Naive B cell (primary cell): ENCODE measurements at places on chromosomes 5 and 9.

DNA sequence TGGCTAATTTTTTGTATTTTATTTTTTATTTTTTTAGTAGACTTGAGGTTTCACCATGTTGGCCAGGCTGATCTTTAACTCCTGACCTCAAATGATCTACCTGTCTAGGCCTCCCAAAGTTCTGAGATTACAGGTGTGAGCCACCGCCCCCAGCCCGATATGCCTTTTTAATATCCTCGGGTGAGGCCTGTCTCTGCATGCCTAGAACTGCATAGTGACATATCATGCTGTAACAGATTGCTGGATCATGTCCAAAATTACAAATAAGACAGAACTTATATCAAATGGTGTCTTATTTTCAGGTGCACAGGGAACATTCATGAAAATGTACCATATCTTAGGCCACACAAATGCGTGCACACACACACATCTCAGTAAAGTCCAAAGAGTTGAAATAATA lies 39.1 kb upstream of the PJA2 start:
- DNase-seq, result no peak

DNA sequence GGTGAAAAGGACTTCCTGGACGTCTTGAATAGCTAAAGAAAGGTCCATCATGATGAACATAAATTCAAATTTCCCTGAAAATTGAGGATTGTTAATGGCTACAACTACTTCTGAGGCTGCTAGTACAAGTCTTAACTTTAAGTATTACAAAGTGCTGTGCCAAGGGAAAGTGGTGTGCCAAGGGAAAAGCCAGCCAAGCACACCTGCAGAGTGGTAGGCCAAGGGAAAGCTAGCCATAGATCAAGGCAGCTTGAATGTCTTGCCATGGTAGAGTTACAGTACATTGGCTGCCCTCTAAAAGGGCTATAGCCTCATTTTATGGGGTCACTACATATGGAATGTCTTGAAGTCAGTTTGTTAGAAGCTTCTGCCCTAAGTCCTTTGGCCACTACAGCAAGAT lies 64.2 kb downstream of the SPEF2 start:
- no peak for DNase-seq

- no peak for DNase-seq
Measured at GRCh38 chr5:43017428-43017815, 22.7 kb downstream of the ANXA2R start.

DNA sequence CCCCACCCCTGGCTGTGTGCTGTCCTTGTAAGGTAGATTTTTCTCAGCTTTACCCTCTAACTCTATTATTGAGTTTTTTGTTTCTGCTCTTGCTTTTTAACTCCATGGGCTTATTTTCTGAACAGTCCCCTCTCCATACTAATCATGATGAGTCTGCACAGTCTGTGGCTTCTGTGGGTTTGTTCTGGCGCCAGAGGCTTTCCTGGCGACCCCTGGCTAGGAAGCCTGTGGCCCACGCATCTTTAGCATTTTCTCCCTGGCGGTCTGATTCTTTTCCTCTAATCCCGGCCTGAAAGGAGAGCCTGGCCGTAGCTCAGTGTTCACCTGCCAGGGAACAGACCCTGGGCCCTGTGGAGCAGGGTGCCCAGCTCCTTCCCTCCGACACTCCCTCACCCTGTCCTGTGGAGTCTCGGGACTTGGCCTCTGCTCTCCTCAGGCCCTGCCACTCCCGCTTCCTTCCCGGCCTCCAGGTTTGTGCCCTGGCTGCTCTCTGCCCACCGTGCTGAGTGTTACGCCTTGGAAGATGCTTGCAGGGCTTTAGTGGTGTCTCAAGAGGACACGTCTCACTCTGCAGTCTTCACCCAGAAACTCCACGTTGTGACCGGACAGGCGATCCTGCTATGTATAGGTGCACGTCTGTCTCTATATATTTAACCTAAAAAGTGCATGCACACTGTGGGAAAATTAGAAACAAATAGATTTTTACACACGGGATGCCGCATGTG lies 31.7 kb upstream of the LRRC14B start:
- no peak for DNase-seq

DNA sequence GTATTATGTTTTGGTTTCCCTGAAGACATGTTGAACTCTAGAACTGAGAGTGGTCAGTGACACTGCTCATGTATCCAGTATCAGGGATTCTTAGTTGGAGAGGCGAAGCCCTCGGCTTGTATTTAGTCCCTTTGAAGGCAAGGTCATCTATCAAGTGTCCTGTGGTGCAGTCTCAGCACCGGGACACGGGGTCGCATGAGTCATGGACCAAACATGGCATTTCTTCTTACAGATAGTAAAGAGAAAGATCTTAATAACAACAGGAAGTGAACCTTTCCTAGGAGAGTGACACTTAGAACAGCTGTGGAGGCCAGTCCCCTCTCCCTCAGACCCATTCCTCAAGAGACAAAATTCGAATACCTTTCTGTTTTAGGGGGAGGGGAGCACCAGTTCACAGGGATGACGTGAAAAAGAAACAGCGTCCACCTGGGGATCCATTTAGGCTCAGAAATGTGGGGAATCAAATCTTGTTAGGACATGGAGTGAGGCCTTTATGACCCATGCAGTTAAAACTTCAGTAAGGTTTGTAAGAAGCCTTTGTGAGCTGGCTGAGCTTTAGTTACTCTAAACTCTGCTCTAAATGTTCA lies 86.5 kb downstream of the ADGRV1 start:
- DNase-seq, result no peak

DNA sequence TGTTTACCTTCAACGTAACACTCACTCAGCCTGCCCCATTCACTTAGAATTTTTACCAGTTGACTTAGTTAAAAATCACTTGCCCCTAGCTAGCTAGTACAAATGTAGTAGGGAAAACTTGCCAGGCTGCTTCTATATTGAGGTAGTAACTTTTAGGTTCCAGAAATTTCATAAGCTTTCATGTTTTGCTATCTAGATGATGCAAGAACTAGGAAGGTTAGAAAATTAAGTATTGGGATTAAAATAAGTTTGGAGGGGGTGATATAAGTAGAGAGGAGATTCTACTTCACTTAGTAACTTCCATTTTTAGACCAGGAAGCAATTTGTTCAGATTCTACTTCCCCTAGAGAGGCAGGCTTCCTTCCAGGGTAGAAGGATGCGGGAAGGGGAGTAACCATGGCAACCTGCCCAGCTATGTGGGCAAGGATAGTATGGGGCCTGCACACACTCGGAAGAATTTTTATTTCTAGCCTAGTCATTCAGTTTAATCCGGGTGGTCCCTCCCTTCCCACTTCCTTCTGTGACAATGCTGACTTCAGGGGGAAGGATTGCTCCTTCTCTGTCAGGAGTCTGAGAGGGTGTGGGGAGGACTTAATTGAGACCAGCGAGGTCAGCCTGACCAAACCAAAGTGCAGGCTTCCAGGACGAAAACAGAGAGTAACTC lies 4.2 kb downstream of the DAB2 start:
- no peak for DNase-seq

GRCh38 chr5:74538206-74538661 lies 102.3 kb downstream of the ENC1 start:
- DNase-seq, result no peak

- no peak for DNase-seq
Measured at GRCh38 chr9:135249711-135250110, 162.2 kb downstream of the OLFM1 start.

GRCh38 chr9:71955300-71955915 lies 44.0 kb downstream of the C9orf85 start:
- DNase-seq, result no peak

DNA sequence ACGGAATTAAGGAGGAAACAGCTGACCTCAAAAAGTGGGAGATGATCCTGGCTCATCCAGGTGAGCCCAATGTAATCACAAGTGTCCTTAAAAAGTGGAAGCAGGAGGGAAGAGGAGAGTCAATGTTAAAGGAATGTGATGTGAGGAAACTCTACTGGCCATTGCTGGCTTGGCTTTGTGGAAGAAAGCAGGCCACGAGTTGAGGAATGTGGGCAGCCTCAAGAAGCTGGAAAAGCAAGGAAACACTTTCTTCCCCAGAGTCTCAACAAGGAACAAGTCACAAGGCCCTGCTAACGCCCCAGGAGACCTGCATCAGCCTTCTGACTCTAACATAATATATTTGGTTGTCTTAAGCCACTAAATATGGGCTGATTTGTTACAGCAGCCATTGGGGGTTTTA lies 252.8 kb downstream of the PSAT1 start:
- DNase-seq, result no peak

- DNase-seq, result no peak
Measured at GRCh38 chr9:77954013-77954665, 77.5 kb downstream of the GNAQ start.

DNA sequence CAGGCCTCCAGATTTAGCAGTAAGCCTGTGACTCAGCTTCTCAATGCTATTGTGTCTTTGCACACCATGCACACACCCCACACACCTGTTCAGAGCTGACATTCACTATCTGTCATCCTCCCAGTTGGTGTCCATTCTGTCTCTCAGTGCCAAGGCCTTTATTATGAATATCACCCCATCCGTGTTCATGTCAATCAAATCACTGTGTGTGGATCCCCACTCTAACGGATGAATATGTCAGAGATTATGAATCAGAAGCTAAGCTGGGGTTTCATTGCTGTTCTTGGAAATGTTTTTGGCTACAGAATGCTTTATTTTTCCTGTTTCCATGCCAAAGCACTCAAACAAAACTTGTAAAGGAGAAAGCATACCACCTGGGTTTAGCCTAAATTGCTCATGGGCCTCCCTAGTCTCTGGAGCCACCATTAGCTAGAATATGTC lies 9.4 kb upstream of the MAMDC2 start:
- no peak for DNase-seq

DNA sequence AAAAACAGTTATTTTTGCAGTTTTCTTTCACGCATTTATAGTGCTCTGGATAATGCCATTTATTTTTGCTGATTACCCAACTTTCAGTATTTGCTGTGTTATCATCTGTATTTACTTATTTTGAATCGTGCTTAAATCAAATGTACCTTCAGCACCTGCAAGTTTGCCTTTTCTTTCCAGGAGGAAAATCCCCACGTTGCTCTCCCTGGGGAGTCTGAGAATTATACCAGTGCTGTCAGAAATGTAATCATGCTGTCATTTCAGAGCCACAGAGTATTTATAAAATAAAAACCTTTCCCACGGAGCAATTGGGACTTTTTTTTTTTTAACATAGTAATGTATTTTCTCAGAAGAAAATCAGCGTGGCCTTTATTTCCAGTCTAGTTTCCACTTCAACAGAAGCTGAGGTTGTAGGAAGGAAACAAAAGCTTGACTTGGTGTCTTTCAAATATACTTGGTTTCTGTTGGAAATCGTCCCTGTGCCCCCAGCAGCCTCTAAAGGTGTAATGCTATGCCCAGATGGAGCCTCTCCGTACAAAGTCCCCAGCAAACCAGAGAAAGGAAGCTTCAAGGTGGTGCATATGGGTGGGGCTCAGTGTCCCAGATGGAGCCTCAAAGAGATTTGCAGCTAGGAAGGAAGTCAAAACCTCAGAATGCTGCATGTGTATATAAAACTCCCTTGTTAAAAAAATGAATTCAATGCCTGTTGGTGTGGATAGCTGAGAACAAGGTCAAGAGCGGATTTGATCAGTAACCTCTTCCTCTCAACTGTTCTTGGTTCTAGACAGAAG lies 2.1 kb downstream of the GPR150 start:
- DNase-seq, result peak; percentile 25

DNA sequence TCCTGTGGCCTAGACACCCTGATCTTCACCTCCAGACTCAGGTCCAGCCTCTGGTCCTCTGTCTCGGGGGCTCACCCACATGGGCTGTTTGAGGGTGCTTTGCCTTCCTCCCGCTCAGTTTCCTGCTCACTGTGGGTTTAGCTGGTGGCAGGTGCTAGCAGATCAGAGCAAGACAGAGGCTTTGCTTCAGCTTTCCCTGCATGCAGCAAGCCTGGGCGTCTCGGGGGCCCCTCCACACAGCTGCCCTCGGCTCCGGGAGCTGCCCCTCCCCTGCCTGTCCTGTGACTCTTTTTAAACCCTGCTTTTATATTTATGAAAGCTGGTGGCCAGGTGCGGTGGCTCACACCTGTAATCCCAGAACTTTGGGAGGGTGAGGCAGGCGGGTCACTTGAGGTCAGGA lies 14.6 kb downstream of the MRPL36 start:
- no peak for DNase-seq

DNA sequence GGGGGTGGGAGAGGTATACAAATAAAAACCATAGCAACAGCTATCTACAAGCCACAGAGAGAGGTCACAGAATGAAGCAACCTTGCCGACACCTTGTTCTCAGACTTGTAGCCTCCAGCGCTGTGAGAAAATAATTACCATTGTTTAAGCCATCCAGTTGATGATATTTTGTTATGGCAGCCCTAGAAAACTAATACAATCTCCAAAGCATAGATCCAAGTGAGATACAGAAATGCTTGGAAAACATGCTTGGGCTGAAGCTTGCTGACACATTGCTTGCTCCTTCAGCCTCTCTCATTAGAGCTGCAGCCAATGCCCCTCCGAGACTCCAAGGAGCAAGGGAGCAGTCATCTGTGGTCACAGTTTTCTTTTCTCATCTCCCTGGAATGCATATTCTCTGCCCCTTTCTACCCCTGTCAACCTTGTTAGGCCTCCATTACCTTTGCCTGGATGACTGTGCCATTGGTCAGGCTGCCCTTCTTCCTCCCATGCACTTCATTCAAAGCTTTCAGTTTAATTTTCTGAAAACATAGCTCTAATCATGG lies 401.4 kb upstream of the KLF4 start:
- no peak for DNase-seq

GRCh38 chr5:133489632-133490031 lies 122.7 kb downstream of the FSTL4 start:
- DNase-seq, result peak; percentile 10

GRCh38 chr5:135219868-135220267 lies 179.2 kb downstream of the MACROH2A1 start:
- DNase-seq, result no peak

DNA sequence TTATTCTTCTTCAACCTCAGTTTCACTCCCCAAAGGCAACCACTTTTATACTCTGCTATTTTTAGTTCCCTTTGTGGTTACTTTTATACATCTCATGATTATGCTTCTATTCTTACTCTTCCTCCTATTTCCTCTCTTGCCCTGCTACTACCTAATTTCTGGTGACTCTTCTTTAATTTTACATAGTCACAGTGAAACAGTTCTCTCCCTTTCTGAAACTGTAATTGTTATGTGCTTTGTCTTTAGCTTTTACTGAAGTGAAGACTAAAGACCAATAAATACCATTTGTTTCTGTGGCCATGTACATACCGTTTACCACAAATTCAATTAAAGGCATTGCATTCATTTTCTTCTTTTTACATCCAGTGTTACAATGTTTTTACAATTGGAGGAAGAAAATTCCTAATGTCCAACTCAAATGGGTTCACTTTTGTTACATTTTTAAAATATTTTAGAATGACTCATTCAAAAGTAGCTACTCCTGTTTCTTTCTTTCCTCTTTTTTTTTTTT lies 410.6 kb downstream of the PSAT1 start:
- peak; percentile 50 for DNase-seq

DNA sequence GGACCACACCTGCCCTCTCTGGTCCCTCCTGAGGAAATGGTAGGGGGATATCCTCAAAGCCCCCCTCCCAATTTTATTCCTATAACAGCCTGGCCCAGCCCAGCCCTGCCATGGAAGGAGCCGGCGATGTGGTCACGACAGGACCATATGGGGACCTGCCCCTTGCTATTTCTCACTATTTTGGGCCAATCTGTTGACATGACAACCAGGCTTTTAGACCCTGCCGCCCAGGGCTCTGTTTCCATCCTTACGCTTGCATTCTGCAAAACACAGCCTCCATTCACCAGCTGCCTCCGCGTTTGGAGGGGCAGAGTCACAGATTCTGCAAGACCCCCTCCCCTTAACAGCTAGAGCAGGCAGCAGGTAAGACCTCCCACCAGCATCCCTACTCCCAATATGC lies 112.2 kb downstream of the GABBR2 start:
- DNase-seq, result no peak
